ENCODE measurements at places on chromosomes 2 and 18.

DNA sequence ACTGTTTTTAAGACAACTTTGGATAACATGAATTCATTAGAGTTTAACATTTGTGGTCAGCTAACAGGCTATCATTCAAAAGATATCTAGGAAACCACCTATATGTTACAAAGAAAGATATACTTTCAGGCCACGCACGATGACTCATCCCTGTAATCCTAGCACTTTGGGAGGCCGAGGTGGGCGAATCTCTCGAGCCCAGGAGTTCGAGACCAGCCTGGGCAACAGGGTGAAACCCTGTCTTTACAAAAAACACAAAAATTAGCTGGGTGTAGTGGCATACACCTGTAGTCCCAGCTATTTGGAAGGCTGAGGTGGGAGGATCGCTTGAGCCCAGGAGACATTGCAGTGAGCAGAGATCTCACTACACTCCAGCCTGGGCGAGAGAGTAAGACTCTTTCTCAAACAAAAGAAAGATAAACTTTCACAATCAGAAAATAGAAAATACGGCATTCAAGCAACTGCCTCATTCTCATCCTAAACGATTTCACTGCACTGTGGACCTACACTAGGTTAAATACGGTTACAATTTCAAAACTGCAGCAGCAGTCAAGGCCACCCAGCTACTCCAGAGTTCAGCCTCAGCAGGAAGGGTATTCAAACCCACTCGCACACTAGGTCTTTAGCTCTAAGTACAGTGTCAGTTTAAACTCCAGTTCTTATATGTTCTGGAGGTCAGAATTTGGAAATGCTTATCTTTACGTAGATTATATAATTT lies 250.0 kb upstream of the SLC39A10 start:
- no peak for DNase-seq

DNA sequence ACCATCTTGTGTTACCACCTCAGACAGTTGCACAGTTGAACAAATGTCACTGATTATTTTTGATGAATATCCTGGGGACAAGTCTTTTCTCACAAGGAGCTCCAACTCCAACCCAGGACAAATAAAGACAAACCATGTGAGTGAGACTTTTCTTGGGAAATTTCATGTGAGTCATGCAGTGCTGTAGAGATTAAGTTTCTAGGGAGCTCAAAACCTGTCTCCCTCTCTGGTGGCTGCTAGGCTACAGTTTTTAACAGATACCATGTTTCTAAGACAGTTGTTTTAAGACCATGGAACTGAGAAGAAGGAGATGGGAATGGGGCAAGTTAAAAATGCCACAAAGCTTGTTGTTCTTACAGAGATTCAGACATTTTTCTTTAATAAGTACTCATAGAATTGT lies 255.5 kb downstream of the RIT2 start:
- DNase-seq = no peak

- no peak for DNase-seq
Measured at GRCh38 chr2:74493546-74493945, 5.9 kb downstream of the LBX2 start.

DNA sequence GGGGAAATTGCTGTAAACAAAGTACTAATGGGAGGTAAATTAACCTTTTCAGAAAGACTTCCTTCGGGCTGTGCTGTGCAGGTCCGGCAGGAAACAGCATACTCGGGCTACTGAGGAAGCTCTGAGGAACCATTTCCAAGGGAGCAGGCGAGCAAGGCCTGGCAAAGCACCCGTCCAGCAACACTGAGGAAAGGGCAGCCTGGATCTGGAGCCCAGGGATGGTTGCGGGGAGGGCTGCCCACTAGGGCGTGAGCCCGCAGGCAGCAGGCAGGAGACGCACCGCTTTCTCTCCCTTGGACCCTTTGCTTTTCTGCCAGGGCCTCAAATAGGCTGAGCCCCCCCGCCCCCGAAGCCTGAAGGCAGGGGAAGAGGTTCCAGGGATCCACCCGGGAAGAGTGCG lies 89.5 kb downstream of the SOX11 start:
- no peak for DNase-seq

- no peak for DNase-seq
Measured at GRCh38 chr18:61589724-61590065, 256.5 kb downstream of the CDH20 start.

- no peak for DNase-seq
Measured at GRCh38 chr2:145654746-145655145, 1134.8 kb upstream of the ZEB2 start.

DNA sequence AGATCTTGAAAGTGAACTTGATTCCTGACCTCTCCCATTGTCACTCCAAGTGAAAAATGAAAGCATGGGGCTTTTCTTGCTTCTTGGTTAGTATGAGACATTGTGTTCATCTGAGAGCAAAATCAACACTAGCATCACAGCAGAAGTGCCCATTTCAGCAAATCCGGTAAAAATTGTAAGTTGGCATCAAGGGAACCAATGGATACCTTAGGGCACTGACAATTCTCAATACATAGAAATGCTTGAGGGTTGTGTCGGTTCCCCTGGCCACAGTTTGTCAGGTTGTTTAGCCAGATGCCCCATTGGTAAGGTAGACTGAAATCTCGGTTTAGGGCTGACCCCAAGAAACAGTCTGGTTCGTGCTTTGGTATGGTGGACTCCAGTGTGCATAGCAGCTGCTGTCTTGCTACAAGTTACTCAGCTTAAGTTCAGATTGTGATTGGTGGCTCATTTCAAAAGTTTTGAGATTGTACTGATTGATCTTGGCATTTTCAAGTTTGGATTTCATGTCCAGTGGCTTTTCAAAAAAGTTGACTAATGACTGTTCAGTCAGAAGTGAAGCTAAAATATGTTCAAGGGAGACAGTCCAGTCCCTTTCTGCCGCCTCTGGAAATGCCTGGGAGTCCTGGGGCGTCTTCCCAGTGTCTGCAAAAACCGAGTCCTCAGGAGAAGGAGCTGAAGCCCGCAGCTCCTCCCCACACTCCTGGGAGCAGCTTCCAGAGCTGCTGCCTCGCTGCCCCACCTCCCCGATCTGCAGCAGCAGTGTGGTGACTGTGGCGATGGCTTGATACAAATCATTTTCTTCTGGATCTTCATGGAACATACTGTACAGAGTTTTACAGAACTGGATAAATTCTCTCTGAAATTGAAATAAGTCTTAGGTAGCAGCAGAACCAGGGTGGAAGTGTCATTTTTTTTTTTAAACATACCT lies 5.6 kb downstream of the RPL31 start:
- no peak for DNase-seq

Measured in NCI-H2081 (cell line).